Central memory CD8-positive, alpha-beta T cell (primary cell): ENCODE measurements at places on chromosomes 2 and 18.
A peak's percentile ranks its signal among the peaks of the same experiment; 100 is the strongest.

DNA sequence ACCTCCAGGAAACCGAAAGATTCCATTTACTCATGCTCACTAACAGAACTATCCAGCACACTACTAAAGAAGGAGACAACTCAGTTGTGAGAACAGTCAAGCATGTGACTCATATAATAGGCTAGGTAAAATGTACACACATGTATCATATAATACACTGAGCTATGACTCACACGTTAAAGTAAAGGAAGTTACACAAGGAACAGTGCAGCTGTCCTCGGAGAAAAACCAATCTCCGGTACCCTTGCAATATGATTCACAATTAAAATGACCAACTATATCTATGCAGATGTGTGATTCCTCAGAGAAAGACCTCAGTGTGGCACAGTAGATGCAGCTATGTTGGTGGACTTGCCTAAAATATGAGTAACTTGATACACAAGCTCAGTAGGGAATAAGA, 76.5 kb downstream of the STRN start:
- no peak for DNase-seq
- no peaks in the 10 kb centered on the region for H3K27me3 ChIP-seq
- H3K27ac ChIP-seq = peak overlapping the region; percentile 32
- H3K36me3 ChIP-seq = peaks cover 30% of the 10 kb centered on the region

GRCh38 chr2:26542676-26543505, 65.0 kb upstream of the OTOF start:
- H3K4me3 ChIP-seq = no peak overlapping the region
- H3K27me3 ChIP-seq = peaks cover 20% of the 10 kb centered on the region
- no peaks in the 10 kb centered on the region for H3K4me1 ChIP-seq
- no peak for DNase-seq
- no peak overlapping the region for H3K27ac ChIP-seq

DNA sequence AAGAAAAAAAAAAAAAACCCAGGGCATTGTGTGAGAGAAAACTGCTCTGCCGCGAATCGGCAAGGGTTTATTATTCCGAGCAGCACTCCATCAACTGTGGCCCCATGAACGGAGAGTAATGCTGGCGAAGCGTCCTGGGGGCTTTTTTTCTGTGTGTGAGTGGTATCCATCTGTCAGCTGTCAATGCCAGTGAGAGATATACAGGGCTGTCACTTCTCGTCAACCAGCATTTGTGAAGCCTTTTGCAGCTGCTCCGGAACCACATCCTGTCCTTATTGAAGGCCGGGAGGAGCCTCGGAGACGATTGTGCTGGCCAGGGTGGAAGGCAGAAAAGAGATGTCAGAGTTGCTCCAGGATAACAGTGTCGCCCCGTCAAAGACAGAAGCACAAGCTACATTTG, 356.9 kb upstream of the SMIM21 start:
- no peak overlapping the region for H3K27ac ChIP-seq
- H3K4me1 ChIP-seq = no peaks in the 10 kb centered on the region
- DNase-seq = no peak
- H3K36me3 ChIP-seq = no peaks in the 10 kb centered on the region
- H3K27me3 ChIP-seq = peaks cover 18% of the 10 kb centered on the region
- no peak overlapping the region for H3K4me3 ChIP-seq

- DNase-seq = no peak
- no peaks in the 10 kb centered on the region for H3K36me3 ChIP-seq
- no peaks in the 10 kb centered on the region for H3K4me1 ChIP-seq
- no peak overlapping the region for H3K27ac ChIP-seq
- peaks cover 12% of the 10 kb centered on the region for H3K27me3 ChIP-seq
Observed at GRCh38 chr18:10927286-10927992, 221.9 kb downstream of the PIEZO2 start.

GRCh38 chr18:65937180-65937579, 186.4 kb downstream of the CDH7 start:
- H3K4me1 ChIP-seq = no peaks in the 10 kb centered on the region
- H3K27ac ChIP-seq = no peak overlapping the region
- no peaks in the 10 kb centered on the region for H3K27me3 ChIP-seq
- no peaks in the 10 kb centered on the region for H3K36me3 ChIP-seq
